ENCODE measurements at places on chromosomes 16 and 17.

DNA sequence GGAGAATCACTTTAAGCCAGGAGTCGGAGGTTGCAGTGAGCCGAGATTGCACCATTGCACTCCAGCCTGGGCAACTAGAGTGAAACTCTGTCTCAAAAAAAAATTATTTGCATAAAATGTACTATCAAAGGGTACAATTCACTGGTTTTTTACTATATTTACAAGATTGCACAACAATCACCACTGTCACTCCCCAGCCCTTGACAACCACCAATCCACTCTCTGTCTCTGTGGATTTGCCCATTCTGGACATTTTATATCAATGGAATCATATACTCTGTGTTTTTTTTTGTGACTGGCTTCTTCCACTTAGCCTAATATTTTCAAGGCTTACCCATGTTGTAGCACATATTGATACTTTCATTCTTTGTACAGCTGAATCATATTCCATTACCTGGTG, 18.8 kb downstream of the TBX2 start:
- no peak for DNase-seq

DNA sequence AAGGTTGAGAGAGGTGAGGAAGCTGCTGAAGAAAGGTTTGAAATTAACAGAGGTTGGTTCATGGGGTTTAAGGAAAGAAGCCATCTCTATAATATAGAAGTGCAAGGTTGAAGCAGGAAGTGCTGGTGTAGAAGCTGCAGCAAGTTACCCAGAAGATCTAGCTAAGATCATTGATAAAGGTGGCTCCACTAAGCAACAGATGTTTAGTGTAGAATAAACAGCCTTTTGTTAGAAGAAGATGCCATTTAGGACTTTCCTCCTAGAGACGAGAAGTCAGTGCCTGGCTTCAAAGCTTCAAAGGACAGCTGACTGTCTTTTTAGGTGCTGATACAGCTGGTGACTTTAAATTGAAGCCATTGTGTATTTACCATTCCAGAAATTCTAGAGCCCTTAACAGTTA, 29.3 kb downstream of the GOSR1 start:
- DNase-seq = no peak

DNA sequence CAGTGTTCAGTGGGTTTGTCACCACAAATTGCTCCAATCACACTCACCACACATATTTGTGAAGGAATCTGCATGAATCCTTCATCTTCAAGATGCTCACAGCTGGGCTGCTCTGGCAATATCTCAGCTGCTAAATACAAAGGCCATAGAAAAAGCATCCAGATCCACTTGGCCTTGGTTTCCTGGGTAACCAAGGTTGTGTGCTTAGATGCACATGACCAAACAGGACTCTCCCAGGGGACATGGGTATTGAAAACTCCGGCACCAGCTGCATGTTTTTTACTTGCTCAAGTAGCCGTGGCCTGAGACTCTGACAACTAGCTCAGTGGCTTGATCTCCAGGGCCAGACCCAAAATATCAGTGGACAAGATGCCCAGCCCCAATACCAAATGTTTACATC, 131.3 kb downstream of the CBLN1 start:
- DNase-seq = no peak

- DNase-seq = no peak
Measured at GRCh38 chr17:40561871-40562611, 3.2 kb downstream of the CCR7 start.

- no peak for DNase-seq
Measured at GRCh38 chr17:59436900-59437299, 105.4 kb downstream of the YPEL2 start.

DNA sequence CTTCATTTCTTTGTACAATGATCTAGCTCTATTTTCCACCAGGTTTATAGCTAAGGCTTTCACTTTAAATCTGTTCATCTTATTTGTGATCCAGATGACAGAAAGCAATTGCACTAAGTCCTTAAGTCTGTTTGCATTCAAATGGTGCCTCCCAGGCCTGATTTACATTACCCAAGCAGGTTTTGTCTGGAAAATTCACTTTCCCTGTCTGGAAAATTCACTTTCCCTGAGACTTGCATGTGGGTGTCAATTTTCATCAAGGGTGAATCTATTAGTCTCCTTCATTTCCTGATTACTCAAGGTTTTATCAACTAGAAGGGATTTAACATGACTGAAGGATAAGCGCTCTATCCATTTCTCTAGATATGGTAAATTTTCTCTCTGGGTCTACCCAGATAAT, 1480.2 kb upstream of the GOT2 start:
- DNase-seq = no peak

DNA sequence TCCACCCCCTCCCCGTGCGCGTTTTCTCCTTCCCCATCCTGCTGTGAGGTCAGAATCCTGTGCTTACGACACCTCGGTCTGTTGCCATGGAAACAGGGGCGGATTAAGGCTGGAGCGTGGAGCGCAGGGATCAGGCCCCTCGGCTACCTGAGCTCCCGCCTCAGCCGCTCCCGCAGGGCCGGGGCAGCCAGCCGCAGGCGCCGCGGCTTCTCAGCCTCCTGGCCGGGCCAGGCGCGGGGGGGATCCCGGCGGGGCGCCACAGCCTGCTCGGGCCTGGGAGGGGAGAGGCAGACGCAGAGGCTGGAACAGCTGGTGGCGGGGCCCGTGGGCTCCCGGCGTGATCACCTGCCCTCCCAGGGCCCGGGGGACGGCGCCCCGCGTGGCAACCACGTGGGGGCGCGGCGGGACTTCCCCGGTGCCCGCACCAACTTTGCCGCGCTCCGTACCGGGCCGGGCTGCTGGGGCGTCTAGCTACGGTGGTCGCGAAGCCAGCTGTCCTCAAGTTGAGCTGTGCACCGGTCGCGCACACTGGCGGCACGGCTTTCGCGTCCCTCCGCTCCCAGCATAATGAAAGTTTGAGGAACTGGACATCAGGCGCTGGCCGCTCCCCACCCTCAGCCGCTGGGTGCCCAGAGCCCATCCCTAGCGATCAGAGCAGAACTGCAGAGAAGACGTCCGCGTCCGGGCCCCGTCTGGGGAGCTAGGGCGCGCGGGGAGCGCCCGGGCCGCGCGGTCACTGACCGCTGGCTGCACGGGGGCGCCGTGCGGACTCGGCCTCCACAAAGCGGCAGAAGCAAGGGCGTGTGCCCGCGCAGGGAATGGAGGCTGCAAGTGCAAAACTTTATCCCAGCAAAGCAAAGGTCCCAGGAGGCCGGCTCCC, 1.2 kb downstream of the RTN4RL1 start:
- DNase-seq = no peak

Measured in anterior cingulate cortex (tissue), 58 donors.